Activated T-cell treated with anti-CD3 and anti-CD28 coated beads for 4 hours (primary cell): ENCODE measurements at places on chromosomes 16 and 17.
A peak's percentile ranks its signal among the peaks of the same experiment; 100 is the strongest.

DNA sequence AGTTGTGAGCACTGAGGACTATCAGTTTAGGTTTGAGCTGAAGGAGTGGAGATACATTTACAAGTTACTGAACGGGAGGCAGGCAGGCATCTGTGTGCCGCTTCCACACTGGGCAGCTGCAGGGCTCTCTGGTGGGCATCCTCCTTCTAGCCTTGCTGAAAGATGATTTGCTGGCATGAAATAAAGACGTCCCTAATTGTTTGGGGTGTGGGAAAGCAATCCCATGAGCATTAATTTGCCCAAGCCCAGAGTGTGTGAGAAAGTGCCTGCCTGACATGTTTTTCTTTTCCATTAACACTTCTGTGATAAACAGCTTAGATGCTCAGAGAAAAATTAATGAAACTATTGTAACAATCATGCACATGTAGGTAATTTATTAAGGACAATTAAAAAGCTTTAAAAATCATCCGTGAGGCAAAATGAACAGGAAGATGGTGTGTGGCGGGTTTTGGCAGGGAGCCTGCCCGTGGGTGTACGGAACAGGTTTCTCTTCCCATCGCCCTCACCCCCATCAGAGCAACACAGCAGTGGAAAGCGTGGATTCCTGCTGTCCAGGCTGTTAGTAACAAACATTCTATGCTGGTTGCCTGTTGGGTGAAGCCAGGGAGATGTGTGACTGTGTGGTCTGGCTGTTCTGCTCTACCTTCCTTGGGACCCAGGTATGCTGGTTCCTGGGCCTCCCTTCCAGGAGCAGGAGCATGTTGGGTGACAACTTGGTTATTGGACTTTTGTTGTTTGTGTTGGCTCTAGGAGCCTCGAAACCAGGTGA is 191.9 kb downstream of the MSI2 start:
- DNase-seq, result no peak

DNA sequence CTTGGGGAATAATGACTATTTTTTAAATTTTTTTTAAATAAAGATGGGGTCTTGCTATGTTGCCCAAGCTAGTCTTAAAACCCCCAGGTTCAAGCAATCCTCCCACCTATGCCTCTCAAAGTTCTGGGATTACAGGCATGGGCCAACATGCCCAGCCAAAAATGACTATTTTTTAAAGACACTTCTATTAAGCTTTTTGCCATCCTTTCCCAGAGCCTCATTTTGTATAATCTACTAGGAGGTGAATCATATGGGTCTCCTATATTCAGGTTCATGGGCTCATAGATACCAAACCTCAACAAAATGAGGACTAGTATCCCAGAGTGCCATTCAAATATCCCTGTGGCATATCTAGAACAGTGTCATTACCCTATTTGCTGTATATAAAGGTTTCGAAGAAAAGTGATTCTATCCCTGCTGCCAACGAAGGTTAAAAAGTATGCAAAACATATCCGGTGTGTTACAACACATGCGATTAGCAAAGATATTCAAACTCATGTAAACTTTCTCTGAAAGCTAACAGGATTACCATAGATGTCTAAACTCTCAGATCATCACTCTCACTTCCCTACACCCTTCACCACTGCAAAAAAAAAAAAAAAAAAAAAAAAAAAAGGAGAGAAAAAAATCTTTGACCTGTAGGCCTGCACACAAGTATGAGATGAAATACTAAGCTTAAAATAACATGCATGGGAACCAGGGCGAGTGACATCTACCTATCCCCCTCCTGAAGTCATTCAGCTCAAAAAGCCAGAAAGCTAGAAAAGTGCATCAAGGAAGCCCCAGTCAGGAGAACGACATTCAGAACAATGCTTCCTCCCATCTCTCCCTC is 23.5 kb downstream of the XPO6 start:
- DNase-seq, result no peak

DNA sequence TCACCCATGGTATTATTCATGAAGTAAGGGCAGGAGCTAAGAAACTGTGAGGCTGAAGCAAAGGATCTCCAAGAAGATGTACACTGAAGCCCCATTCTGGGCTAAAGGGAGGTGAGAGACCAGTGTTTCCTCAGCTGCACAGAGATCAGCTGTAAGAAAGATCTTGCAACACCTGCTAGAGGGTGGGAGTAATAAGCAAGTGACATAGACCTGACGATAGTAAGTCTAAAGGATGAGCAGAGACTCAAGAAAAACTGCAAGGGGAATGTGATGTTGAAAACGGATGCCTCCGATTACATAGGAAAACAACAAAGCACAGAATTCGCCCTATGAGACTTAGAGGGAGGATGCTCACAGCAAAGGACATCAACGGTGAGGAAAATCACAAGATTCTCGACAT is at the start of gene OR4D2:
OR4D2 (plus strand) TSS at position 301 of the 400 bp plus-strand sequence. CDS start 2,674 bp downstream, outside the sequence.
- no peak for DNase-seq

GRCh38 chr16:89565506-89566372 is 5.3 kb downstream of the RPL13 start:
- peak; percentile 26 for DNase-seq

GRCh38 chr17:67696347-67696746 is 21.4 kb upstream of the NOL11 start:
- no peak for DNase-seq

GRCh38 chr17:11644265-11645212 is 46.3 kb downstream of the DNAH9 start:
- peak; percentile 9 for DNase-seq
